ENCODE measurements at places on chromosomes 11 and 22. TPM values are rescaled to one million over a fixed set of nuclear protein-coding genes. Genes with fewer than 3 reads are reported as not detected.

The KCNQ1 gene
- polyA plus RNA-seq = 0.67 TPM

The EFEMP2 gene
- 224 TPM for polyA plus RNA-seq

The MS4A12 gene
- polyA plus RNA-seq = 11.1 TPM

The PGAP2 gene
- polyA plus RNA-seq = 3.9 TPM

The ZNRF3 gene
- polyA plus RNA-seq = 2.9 TPM

The OR51B4 gene
- not detected for polyA plus RNA-seq

The OSBP2 gene
- polyA plus RNA-seq = 0.63 TPM

The KREMEN1 gene
- 3.6 TPM for polyA plus RNA-seq

The PDGFB gene
- polyA plus RNA-seq = 0.97 TPM

The TRIM49B gene
- 1.0 TPM for polyA plus RNA-seq

The FGF3 gene
- polyA plus RNA-seq = not detected

Data from aorta (tissue), 5 donors.